ENCODE measurements at places on chromosomes 6 and 20. TPM values are rescaled to one million over a fixed set of nuclear protein-coding genes. Genes with fewer than 3 reads are reported as not detected.
A peak's percentile ranks its signal among the peaks of the same experiment; 100 is the strongest.

SPO11 gene
- total RNA-seq: not detected

DNA sequence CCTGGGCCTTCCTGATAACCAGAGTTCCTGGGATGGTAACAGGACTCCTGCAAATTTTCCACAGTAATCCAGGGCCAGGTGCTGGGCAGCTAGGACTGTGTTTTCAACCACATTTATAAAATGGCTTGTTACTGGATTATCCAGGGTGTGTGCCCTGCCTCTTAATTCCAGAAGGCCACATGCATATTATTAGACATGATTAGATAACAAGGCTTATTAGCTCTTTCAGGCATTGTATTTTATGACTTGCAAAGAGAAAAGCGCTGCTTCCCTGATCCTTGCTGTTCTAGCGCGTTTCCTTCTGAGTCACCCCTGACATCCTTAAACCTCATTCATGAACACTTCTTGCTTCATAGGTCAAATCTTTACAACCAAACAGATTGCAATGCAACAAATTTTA, 208.6 kb downstream of the UST start:
- no peak for DNase-seq
- peaks cover 21% of the 10 kb centered on the region for H3K27me3 ChIP-seq
- no peak overlapping the region for H3K4me3 ChIP-seq
- no peaks in the 10 kb centered on the region for H3K36me3 ChIP-seq

GRCh38 chr6:154888421-154889295, 106.5 kb upstream of the TIAM2 start:
- no peak overlapping the region for H3K27ac ChIP-seq
- H3K4me1 ChIP-seq: peaks cover 8% of the 10 kb centered on the region
- no peak for DNase-seq

DNA sequence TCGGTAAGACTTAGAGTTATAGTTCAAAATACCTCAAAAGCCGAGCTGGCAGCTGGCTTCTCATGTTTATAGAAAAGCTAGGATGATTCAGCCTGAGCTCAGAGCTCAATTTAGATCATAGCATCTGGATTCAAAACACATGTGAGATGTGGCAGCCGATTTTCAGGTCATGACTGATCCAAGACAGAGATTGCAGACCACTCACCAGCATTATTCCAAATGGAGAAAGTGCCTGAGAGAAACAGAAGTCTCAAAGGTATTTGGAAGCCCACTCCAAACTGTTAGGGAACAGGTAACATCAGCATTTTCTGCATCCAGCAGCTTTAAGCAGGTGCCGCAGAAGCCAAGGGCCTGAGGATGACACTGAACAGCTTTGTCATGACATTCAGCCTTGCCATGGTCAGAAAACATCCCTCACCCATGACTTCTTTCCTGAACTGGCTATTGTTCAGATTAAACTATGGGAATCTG, 102.2 kb downstream of the BACH2 start:
- H3K4me3 ChIP-seq: no peak overlapping the region
- peaks cover 63% of the 10 kb centered on the region for H3K36me3 ChIP-seq
- H3K27me3 ChIP-seq: no peaks in the 10 kb centered on the region
- no peak for DNase-seq
- peak overlapping the region; percentile 43 for H3K27ac ChIP-seq
- peaks cover 63% of the 10 kb centered on the region for H3K4me1 ChIP-seq

DNA sequence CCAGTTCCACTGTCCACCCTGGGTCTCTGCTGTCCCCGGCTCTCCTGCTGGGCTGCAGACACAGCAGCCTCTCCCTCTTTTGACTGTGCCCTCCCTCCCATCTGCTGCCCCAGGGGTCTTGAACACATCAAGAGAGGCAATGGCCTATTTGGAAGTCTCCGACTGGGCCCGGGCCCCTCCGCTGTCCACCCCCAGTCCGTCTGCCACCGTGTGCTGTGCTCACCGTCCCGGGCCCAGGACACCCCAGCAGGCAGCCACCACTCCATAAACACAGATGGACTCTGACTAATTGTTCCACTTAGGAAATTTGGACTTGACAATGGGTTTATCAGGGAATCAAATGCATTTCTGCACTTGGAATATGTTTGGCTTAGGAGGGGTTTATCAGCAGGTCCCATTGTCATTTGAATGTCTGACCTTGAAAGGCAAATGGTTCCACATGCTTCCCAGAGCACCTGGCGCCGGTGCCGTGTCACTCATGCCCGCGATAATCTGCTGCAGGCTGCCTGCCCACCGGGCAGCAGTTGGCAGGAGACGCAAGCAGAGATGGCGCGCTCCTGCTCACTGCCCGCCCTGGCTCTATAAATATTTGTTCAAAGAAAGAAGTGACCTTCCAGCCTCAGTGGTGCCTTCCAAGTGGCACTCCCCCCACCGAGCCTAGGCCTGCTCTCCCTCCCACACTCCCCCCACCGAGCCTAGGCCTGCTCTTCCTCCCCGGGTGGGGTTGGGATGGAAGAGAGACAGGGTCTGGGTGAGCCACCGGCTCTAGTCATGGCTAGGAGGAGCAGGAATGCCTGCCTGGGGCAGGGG, 18.8 kb upstream of the FRMD1 start:
- no peaks in the 10 kb centered on the region for H3K4me1 ChIP-seq
- H3K27me3 ChIP-seq: peaks cover 15% of the 10 kb centered on the region
- no peaks in the 10 kb centered on the region for H3K36me3 ChIP-seq
- H3K27ac ChIP-seq: no peak overlapping the region
- H3K4me3 ChIP-seq: no peak overlapping the region

Measured in activated T-helper 2 cell treated with anti-CD3 and anti-CD28 coated beads, Interferon-gamma antibody, Interleukin-2, Interleukin-4, amounts not matched to agents 10 μg/mL and 5 μg/mL and 100 μg/mL, durations not matched to agents 14 hours and 24 hours and 36 hours (primary cell).